ENCODE measurements at places on chromosomes 5 and 9. TPM values are rescaled to one million over a fixed set of nuclear protein-coding genes. Genes with fewer than 3 reads are reported as not detected.

DNA sequence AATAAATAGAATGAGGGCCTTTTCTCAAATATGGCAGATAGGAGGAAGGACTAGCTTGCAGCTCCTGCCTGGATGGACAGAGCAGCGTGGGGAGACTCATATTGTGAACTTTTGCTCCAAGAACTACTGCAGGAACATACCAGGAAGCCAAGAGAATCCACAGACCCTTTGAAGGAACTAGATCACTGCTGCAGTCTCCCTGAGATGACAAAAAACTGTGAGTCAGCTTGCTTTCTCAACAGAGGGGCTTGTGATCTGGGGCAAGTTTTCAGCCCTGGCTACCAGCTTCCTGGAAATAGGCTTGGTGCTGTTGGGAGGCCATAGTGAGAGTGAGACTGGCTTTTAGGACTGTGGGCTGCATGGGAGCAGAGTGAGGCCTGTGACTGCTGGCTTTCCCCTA is 170.6 kb upstream of the TRIM32 start:
- no peaks in the 10 kb centered on the region for H3K4me1 ChIP-seq
- peaks cover 32% of the 10 kb centered on the region for H3K36me3 ChIP-seq
- DNase-seq, result no peak
- no peak overlapping the region for H3K4me3 ChIP-seq
- no peak overlapping the region for H3K27ac ChIP-seq

DNA sequence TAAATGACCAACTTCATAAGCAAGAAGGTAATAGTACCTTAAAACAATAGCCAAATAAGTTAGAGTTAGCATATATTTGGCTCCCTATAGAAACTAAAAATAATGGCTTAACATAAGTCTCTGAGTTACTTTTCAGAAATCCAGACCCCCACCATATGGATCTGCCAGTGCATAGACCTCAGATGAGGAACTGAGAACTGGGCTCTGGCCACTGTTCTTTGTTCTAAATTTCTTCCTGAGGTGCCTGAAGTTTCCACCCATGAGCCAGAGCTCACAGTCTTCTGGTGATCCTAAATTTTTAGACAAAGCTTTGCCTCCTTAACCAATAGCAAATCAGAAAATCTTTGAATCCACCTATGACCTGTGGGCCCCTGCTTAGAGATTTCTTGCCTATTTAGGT is 250.9 kb downstream of the YTHDC2 start:
- H3K4me1 ChIP-seq, result no peaks in the 10 kb centered on the region
- no peaks in the 10 kb centered on the region for H3K27me3 ChIP-seq
- no peak overlapping the region for H3K27ac ChIP-seq

GRIA1 gene
- total RNA-seq, result not detected

DNA sequence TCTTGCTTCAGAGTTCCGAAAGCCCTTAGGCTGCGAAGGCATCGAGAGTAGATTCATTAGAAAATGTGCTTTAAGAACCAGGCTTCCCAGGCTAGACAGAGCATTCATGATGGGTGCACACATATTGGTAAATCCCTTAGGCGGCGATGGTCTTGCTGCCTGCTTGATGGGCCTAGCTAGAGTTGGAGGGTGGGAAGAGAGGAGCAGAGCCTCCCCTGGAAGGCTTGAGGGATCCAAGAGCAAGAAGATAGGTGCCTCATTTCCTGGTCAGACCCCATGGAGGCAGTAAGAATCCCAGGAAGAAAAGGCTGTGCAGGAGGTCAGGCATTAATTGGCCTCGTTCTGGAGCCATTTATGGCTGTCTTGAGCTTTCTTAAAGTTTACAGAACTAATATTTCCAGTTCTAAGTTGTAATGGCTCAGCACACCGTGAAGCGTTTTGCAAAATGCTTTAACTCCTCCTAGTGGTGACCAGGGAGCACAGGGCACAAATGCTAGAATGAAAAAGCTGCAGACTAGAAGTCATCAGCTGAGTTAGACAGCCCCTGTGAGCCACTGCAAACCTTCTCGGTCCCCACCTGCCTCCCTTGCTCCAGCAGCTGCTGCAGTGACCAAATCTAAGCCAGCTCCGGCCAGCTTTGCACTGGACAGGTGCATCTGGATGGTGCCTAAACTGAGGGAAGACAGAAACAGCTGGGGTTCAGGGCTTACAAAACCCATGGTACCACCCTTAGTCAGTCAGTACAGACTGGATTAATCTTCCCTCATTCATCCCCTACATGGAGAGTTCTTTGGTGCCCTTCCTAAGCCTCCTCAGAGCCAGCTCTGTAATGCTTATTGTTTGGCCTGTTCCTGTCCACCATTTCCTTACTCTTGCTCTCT is 14.7 kb downstream of the SLC45A2 start:
- no peak for DNase-seq
- no peaks in the 10 kb centered on the region for H3K36me3 ChIP-seq
- peaks cover 12% of the 10 kb centered on the region for H3K4me1 ChIP-seq
- no peak overlapping the region for H3K4me3 ChIP-seq
- H3K27me3 ChIP-seq, result peaks cover under 1% of the 10 kb centered on the region

DNA sequence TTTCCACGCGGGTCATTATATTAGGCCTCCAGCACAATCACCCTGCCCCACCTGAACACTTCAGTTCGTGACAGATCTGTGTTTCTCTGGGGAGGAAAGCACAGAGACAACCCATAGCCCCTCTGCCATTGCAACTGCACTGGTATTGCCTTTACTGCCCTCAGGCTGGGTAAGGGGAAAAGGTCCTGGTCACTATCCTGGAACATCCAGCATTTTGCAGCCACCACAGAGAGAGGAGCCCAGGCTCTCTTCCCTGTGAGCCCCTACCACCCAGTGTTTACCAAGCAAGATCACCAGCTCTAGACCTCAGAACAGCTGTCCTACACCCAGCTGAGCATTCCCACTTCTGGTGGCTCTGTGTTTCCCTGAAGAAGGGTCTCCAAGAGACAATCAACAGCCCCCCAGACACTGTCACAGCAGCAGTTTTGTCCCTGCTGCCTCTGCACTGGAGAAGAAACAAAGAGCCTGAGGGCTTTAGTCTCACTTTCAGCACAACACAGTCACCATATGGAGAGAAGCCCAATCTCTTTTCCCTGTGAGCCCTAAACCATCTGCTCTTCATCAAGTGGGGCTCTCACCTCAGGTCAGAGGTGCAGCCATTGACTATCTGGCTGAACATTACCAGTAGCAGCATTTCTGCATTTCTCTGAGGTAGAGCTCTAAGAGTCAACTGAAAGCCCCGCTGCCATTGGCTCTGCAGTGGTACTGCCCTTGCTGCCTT is 655.2 kb upstream of the FAM174A start:
- no peak overlapping the region for H3K4me3 ChIP-seq
- no peak for DNase-seq
- H3K4me1 ChIP-seq, result no peaks in the 10 kb centered on the region
- no peaks in the 10 kb centered on the region for H3K36me3 ChIP-seq

GRCh38 chr9:15211160-15211814 is 95.7 kb downstream of the TTC39B start:
- no peak overlapping the region for H3K27ac ChIP-seq
- H3K4me1 ChIP-seq, result peaks cover 16% of the 10 kb centered on the region
- peak; percentile 31 for DNase-seq
- H3K36me3 ChIP-seq, result peaks cover 23% of the 10 kb centered on the region

GHR gene
- not detected for total RNA-seq

DNA sequence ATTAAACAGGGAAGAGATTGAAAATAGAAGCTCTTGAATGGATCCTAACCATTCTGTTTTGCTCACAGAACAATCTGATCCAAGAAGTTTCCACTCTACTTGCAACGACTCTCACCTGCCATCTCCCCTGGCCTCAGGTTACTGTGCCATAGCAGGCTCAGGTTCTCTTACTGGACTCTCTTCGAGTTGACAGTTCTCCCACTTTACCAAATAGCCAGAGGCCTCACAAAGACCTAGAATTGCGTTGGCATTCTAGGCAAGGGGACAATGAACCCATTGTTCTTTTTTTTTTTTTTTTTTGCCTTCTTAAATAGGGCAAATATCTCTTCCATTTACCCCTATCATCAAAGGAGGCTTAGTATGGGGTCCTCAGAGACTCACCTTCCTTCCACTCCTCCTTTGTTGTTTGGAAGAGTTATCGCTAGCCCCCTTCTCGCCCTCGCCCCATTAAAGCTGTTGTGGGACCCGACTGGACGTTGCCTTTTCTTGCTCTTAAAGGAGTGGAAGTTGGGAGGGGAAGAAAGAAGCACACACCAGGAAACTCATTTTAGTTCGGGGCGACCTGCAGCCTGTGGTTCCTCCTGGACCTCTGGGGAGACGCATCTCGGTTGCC is 688 bp upstream of the PLPPR1 start:
- H3K27me3 ChIP-seq, result peaks cover 58% of the 10 kb centered on the region
- H3K36me3 ChIP-seq, result no peaks in the 10 kb centered on the region
- H3K4me1 ChIP-seq, result peaks cover 3% of the 10 kb centered on the region
- no peak for DNase-seq
- H3K4me3 ChIP-seq, result no peak overlapping the region

DNA sequence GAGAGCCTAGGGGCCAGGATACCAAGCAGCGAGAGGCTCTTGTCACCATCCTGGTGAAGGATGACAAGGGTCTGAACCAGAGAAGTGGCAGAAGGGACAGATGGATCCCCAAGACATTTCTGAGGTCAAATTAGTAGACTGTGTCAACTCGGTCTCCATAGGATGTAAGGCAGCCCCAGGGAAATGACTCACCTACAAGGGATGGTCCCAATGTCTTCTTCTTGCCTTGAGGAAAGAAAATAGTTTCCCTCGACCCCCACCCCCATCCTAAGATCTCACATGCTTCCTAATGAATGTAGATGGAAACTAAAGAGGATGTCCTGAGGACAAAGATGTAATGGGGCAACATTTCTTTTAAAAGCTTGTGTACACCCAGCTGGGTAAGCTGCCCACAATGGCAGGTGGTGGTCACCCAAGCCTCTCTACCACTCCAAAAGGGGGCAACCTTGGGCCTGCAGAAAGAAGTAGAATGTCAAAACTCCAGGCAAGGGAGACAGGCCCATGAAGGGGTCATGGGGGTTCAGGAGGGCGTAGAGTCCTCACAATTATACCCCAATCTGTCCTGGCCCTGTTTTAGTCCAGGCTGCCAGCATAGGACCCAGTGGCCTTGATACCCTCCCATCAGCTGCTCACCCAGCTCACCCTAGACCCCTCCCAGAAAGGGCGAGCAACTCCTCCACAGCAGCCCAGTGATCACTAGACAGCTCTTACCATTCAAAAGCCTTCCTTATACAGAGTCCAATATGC is 187.4 kb downstream of the ACTL7B start:
- no peaks in the 10 kb centered on the region for H3K36me3 ChIP-seq
- H3K27ac ChIP-seq, result no peak overlapping the region
- no peaks in the 10 kb centered on the region for H3K27me3 ChIP-seq
- H3K4me1 ChIP-seq, result no peaks in the 10 kb centered on the region
- H3K4me3 ChIP-seq, result no peak overlapping the region
- no peak for DNase-seq

GRCh38 chr5:132981288-132981687 is 17.9 kb upstream of the AFF4 start:
- H3K27me3 ChIP-seq, result no peaks in the 10 kb centered on the region
- no peaks in the 10 kb centered on the region for H3K4me1 ChIP-seq
- peaks cover 4% of the 10 kb centered on the region for H3K36me3 ChIP-seq
- H3K4me3 ChIP-seq, result no peak overlapping the region

Measured in activated naive CD8-positive, alpha-beta T cell treated with anti-CD3 and anti-CD28 coated beads for 36 hours (primary cell).